ENCODE measurements at places on chromosomes 7 and 10. TPM values are rescaled to one million over a fixed set of nuclear protein-coding genes. Genes with fewer than 3 reads are reported as not detected.

Gene GIMAP5
- polyA plus RNA-seq, result 40.2 TPM

Gene CYP2C19
- polyA plus RNA-seq, result not detected

Gene DYDC2
- 0.07 TPM for polyA plus RNA-seq

Gene PPP1R9A
- polyA plus RNA-seq, result 0.45 TPM

Gene GTF2IRD2
- 3.3 TPM for polyA plus RNA-seq

Gene FRMD4A
- 16.6 TPM for polyA plus RNA-seq

Gene HTR7
- not detected for polyA plus RNA-seq

Gene GAD2
- not detected for polyA plus RNA-seq

Gene RTKN2
- not detected for polyA plus RNA-seq
